Stimulated activated CD4-positive, alpha-beta T cell treated with anti-CD3 and anti-CD28 coated beads, Interleukin-12 subunit alpha, Interleukin-12 subunit beta, amount 100 ng/mL, for 48 hours (primary cell): ENCODE measurements at places on chromosomes 12 and 14.

DNA sequence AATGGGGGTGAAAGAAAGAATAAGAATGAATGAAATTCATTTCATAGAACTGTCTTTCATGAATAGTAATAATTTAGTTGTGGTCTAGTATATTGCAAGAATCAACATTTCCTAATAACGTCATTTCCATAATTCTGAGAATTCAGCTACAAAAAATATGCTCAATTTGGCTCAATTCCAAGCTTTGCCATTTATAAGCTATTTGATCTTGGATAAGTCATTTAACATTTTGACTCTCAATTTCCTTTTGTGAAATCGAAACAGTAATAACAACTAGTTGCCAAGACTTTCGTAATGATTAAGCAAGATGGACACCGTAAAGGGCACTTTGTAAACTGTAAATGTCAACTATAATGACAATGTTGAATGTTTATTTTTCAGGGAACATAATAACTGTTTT is 18.1 kb downstream of the NOS1 start:
- DNase-seq, result no peak

- no peak for DNase-seq
Observed at GRCh38 chr14:64879635-64880220, at the start of gene SPTB. TSS of gene SPTB (minus strand) at chr14:64879907. CDS start at chr14:64823094, 56,813 bp downstream.

GRCh38 chr12:75976113-75976512 is 55.5 kb downstream of the PHLDA1 start:
- DNase-seq, result no peak

- DNase-seq, result no peak
Observed at GRCh38 chr14:81559385-81559784, 25.7 kb upstream of the SEL1L start.

DNA sequence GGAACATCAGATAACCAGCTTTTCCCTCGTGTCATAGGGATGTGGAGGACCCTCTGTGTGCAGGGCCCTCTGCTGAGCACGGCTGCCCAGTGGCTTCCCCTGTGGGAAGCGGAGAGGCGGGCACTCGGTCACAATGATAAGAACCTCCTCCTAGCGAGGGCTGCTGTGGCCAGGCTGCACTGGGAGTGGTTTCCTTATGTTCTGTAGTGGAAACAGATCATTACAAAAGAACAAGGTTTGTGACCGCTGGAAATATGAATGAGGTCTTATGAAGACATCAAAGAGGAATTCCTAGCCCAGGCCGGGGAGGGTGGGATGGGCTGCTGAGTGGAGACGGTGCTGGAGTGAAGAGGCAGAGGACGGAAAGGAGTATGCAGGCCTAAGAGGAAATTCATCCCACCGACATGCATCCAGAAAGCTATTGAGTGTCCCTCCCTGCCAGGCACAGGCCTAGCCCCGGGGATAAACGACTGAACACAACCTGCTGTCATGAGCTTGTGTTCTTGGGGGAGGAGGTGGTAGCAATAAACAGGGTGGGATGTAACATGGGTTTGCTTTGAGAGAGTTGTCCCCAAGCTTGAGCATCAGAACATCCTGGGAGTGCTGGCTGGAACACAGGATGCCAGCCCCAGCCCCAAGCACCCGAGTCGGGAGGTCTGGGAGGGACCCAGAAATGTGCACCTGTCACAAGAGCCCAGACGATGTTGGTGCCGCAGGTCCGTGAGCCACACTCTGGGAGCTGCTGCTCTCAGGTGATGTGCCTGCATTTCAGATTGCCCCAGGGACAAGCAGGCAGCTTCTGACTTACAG is 37.5 kb downstream of the FZD10 start:
- no peak for DNase-seq

GRCh38 chr14:61547186-61548069 is 147.9 kb upstream of the HIF1A start:
- no peak for DNase-seq
